ENCODE measurements at places on chromosomes 7 and 10.

DNA sequence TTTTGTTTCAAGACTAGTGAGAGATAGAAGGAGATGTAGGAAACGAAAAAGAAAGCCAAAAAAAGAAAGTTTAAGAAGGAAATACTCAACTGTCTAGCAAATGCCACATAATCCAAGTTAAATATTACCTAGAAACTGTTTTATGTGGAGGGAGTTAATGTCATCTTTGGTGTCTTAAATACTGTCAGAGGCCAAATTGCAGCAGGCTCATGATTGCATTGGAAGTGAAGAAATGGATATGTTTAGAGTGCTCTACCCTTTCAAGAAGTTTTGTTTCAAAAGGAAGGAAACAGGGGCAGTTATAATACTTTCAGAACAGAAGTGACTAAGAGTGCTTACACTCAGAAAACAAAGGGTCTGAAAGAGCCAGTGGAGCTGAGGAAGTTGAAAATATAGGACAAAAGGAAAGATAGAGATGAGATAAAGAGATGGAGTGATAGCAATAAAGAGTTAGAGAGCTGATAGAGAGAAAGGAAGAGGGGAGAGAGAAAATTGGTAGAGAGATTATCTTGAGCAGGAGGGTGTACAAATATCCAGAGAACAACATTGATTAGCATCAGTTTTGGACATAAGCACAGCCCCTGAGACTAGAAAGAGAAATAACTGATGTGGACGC lies 28.0 kb upstream of the GNAI1 start:
- DNase-seq = no peak

DNA sequence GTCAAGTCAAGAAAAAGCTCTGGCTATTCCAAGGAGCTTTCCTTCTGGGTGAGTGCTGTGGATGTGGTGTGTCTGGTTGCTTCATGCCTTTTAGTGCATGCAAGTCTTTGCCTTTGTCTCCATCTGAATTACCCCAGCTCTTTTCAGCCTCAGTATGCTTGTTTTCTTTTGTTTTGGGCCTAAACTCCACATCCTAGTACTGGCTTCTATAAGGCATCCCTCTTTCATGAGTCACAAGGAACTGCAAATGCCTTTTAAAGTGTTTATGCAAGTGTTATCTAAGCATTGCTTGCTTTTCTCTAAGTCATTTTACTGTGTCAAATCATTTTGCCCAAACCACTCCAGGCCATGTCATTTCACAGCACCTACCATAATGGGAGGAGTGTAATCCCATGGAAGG lies 132.1 kb downstream of the PLCE1 start:
- DNase-seq = no peak

DNA sequence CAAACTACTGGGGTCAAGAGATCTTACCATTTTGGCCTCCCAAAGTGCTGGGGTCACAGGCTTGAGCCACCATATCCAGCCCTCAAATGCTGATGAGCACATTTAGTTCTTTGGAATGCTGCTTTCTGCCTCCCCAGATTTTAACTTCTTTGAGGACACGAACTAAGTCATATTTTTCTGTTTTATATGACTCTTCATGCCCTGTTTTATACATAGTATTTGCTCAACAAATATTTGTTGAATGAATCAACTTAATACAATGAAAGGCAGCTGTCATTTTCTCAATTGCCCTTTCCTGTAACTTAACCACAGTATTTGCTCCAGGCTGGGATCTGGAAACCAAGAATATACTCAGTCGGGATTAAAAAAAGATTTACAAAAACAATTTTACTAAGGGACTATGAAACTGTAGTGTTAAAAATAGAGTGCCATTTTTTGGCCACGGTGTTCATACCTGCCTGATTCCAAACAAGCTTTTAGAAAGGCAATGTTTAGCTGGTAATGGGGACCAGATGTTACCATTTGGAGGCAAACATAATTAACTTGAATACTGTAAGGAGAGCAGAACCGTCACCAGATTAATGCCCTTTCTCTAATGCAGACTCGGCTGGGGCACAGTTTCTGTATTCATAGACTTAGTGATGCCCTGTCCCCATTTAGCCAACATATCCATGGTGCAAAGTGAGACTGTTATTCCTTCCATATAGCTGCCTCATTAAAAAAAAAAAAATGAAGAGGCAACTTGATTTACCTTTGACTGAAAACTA lies 117.6 kb downstream of the NRP1 start:
- no peak for DNase-seq

GRCh38 chr7:114051871-114052331 lies 133.1 kb upstream of the PPP1R3A start:
- no peak for DNase-seq

- no peak for DNase-seq
Observed at GRCh38 chr7:119945822-119946221, 327.2 kb upstream of the KCND2 start.

- no peak for DNase-seq
Observed at GRCh38 chr7:7720193-7720592, 1.8 kb upstream of the RPA3 start.

- no peak for DNase-seq
Observed at GRCh38 chr7:53420550-53420949, 385.1 kb downstream of the POM121L12 start.

DNA sequence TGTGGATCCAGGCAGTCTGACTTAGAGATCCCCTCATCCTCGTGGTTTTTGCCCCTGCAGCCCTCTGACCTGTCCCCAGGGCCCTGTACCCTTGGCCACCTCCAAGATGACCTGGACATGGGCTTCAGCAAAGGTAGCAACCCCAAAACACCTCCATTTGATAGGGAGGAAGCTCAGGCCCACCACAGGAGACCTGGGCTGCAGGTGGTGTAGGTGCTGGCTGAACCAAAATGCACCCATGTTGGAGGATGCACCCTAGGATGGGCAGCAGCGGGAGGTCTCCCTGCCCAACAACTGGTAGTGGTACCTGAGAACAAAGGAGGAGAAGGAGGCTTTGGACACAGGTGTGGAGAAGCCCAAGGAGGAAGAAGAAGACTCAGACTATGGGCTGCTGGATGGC lies 188.7 kb downstream of the ZNF716 start:
- DNase-seq = no peak

- DNase-seq = no peak
Observed at GRCh38 chr10:88895250-88895649, 15.2 kb downstream of the STAMBPL1 start.

- no peak for DNase-seq
Observed at GRCh38 chr10:70551971-70552422, 50.5 kb downstream of the PRF1 start.

- DNase-seq = no peak
Observed at GRCh38 chr7:95517458-95517857, 31.7 kb downstream of the ASB4 start.

- DNase-seq = no peak
Observed at GRCh38 chr7:15686295-15686956, at the start of gene MEOX2. Gene MEOX2 (minus strand): TSS chr7:15686683. CDS start chr7:15686402, 281 bp downstream.

- no peak for DNase-seq
Observed at GRCh38 chr7:130903358-130903974, 169.5 kb upstream of the KLF14 start.

GRCh38 chr10:60281792-60282353 lies 107.8 kb downstream of the ANK3 start:
- DNase-seq = no peak

DNA sequence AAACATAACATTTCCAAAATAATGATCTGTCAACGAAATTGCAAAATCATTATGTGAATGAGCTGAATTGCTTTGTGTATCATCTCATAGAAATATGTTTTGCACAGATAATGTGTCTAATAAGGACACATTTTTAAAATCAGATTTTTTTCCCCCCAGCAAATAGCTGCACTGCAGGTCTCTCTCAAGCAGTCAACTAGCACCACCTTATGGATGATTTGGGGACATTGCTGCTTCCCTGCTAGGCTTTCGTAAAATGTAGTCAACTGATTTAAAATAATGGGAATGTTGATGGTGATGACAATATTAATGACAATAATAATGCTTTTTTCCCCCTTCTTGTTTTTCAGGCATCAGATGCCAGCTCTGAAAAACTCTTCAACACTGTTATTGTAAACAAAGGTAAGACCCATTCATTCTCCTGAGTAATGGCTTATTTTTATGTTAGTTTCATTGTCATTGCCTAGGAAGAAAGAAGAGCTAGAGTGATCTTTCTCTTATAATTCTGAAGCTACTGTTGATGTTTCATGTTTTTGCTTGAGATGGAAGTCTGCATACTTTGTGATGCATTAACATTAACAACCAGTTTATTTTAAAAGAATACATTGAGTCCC lies 433.6 kb upstream of the GALNT17 start:
- no peak for DNase-seq

- no peak for DNase-seq
Observed at GRCh38 chr10:114353383-114353782, 50.9 kb downstream of the AFAP1L2 start.

DNA sequence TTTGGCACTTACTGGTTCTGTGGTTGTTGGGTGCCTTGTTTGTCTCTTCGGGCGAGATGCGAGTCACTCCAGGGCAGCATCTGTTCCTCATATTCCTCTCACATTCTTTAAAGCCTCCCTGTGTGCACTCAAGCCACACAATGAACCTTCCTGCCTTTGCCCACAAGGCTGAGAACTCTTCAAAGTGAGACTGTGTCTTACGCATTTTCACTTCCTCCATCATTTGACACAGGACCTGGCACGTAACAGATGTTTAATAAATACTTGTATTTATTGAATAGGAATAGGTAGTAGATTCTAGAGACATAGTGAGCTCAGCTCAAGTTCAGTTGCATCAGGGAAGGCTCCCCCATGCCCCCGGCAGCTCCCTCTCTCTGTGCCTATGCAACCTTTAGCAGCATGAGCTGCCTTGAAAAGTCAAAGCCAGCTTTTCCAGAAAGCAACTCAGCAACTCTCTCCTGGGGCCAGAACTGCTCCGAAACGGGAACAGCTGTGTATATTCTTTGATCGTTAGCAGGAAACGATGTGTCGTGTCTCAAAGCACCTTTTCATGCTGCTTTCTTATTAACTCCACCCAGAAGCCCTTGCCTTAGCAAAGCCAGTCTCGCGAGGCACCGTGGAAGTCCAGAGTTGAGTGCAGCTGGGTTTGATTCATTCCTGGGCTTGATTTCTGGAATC lies 97.5 kb downstream of the PFKFB3 start:
- no peak for DNase-seq
